Cardiac septum (tissue), 1 donor: ENCODE measurements at places on chromosomes 2 and 18. TPM values are rescaled to one million over a fixed set of nuclear protein-coding genes. Genes with fewer than 3 reads are reported as not detected.

GRCh38 chr2:66522611-66523376, 87.9 kb downstream of the MEIS1 start:
- no peak for DNase-seq

Gene TMEM214
- total RNA-seq: 40.3 TPM

DNA sequence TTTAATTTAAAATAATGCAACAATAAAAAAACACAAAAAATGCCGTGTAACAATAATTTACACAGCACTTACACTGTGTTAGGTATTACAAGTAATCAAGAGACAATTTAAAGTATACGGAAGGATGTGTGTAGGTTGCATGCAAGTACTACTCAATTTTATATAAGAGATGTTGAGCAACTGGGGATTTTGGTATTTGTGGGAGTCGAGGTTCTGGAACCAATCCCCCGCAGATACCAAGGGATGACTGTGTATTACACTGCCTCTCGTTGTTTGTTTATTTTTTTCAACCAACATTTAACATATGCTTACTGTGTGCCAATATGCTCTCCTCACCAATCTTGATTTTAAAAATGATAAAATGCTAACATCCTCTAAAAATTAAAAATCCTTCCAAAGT, 24.8 kb downstream of the MAP3K2 start:
- DNase-seq: no peak

- DNase-seq: no peak
Measured at GRCh38 chr2:99677814-99678213, 188.0 kb upstream of the REV1 start.

- DNase-seq: no peak
Measured at GRCh38 chr2:67839668-67840067, 223.1 kb downstream of the C1D start.

Gene POU3F3
- total RNA-seq: 0.11 TPM
